Activated T-cell treated with anti-CD3 and anti-CD28 coated beads for 4 hours (primary cell): ENCODE measurements at places on chromosomes 12 and 14.

- DNase-seq, result no peak
Observed at GRCh38 chr12:25787701-25788100, 170.8 kb upstream of the RASSF8 start.

DNA sequence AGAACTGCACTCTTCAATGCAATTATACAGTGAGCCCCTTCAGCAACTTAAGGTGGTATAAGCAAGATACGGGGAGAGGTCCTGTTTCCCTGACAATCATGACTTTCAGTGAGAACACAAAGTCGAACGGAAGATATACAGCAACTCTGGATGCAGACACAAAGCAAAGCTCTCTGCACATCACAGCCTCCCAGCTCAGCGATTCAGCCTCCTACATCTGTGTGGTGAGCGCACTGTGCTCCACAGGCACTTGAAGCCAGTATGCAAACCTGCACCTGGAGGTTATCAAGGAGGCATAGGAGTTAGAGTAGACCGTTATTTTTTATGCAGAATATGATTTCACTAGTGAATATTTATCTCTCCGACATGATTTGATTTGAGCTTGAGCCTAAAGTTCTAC, 152.2 kb upstream of the OR4E1 start:
- no peak for DNase-seq

DNA sequence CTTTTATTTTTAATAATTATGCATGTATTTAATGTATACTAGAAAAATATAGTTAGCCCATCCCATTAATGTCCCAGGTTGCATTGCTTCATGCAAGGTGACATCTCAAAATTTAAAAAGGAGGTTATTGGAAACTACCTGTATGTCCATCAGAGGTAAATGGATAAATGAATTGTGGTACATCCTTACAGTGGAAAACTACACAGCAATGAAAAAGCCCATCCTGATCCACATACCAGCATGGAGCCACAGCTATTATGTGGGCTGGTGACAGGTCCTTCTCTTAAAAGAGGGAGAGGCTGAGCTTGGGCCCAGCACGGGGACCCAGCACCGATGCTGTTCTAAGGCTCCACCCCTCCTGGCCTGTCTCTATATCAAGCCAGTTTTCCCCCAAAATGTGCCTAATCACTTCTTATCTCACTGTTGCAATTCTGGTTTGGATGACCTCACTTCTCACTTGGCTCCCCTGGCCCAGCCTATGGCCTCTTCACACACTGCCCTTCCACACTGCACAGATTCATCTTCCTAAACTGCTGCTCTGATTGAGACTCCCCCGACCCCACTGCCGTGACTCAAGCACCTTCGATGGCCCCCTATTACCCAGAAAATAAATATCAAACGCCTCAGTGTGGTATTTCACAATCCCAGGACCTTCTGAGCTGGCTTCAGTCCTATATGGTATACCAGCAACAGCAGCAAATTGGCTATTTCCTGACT, 97.1 kb upstream of the NCOR2 start:
- DNase-seq, result no peak

GRCh38 chr14:94269156-94269555, 23.9 kb downstream of the SERPINA10 start:
- no peak for DNase-seq

GRCh38 chr14:104821971-104822608, 21.2 kb downstream of the ZBTB42 start:
- no peak for DNase-seq

DNA sequence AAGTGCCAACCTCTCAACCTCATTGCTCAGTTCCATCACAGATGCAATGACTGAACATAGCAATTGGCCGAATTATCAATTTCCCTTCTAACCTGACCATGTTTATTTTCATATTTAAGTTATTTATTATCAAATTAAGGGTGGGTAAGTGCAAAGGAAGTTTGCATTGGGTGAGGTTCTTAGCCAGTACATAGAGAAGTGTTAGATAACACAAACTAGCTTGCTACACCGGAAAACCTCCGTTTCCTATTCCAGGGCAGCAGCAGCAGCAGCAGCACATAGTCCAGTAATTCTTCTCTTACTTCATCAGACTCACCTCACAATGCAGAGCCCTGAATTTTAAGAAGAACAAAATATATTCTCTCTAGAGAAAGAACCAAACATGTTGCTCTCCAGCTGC, 200.5 kb upstream of the OR4E1 start:
- DNase-seq, result no peak

DNA sequence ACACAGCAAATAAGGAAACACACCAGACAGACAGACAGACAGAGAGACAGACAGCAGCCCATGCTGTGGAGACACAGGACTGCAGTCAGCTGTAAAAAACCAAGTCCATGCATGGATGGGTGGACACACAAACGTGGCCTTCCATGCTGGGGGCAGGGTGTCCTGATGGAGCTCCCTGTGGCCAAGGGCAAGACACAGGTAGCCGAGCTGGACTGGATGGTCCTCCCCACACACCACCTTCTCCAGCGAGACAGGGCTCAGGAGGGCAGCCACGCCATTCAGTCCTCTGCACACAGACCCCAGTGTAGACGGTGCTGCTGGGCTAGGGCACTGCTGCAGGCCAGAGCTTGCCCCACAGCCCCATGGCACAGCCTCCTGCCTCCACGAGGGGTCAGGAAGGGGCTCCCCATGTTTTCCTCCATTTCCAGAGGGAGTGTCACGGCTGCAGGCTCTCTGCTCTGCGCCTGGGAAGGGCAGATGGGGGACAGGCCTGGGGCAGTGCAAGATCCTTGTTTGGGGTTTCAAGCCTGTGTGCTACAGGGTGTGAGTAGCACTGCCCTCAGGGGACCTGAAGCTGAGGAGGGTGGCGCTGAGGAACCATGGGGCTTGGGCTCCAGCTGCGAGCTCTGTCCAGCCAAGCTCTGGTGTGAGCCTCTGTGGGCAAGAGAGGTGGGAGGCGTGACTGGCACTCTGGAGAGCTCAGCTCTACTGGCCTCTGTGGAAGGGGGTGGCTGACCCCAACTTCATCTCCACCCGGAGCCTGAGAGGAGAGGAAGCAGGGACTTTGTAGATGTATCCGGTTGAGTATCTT, 67.9 kb downstream of the GALNT9 start:
- no peak for DNase-seq
